ENCODE measurements at places on chromosomes 5 and 9.

- no peak for DNase-seq
Observed at GRCh38 chr5:93596676-93597490, 13.9 kb downstream of the NR2F1 start.

- DNase-seq = no peak
Observed at GRCh38 chr5:2317540-2317939, 433.9 kb downstream of the IRX2 start.

DNA sequence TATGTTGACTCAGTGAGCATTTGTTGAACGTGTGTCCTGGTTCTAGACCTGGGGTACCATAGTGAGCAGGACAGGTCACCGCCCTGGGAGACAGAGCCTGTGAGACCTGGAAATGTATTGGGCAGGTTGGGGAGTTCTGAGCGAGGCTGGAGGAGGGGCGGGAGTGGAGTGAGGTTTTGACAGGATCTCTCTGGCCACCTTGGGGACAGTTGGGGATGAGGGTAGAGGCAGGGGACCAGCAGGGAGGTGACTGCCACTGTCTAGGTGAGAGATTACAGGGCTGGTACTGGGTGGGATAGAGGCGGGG lies 7.4 kb downstream of the WNK2 start:
- DNase-seq = no peak

DNA sequence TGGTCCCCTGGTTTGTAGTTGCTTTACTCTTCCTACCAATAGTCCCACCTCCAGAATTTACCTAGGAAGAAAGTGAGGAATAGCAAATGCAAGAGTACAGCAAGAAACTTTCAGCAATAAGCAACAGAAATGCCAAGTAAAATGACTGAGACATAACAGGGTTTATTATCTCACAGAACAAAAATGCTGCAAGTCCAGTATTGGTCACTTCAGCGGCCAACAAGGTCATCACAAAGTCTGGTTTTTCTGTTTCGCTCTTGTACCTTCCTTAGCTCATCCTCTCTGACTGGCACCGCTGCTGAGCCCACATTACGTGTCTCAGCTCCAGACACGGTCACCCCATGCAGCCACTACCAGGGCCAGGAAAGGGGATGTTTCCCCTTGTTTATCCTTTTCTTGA lies 82.7 kb downstream of the RFK start:
- no peak for DNase-seq

DNA sequence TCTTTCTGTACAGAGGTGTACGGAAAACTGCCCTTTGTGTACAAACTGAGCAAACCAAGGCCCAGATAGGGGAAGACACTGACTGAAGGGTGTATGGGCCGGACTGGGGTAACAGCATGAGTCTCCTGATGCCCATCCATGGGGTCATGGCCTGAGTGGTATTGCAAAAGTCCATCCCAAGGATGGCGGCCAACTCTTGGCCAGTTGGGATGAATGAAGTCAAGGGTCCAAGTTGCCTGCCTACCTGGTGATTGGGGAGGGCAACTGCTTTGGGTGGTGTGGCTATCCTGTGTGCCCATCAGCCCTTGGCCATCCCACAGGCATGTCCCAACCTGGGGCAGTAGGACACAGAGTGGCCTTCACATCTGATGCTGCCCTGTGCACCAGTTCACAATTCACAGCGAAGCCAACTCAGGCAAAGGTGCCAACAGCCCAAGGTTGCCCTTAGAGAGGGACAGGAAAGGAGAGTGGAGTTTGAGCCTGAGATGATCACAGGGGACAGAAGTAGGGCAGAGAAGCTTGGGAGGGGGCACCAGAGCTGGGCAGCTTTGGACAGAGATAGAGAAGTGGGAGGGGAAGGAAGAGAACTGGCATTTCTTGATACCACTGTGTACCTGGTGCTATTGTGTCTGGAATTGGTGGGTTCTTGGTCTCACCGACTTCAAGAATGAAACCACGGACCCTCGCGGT lies 46.6 kb downstream of the COL15A1 start:
- DNase-seq = no peak

- DNase-seq = no peak
Observed at GRCh38 chr5:68251804-68252522, 36.4 kb downstream of the PIK3R1 start.

DNA sequence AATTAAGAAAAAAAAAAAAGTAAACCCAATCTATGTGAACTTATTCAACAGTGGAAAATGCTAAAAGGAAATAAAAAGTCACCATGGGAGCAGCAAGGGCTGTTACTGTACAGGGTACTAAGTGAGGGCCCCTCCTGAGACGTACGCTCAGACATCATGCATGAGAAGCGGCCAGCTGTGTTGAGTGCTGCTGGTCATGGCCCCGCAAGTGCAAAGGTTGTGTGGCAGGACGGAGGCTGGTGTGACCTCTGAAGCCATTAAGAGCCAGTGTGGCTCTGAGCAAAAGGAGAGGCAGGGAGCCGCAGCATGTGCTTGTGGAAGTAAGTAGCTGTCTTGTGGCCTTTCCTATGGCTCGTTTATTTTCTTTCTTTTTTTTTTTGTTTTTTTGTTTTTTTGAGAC lies 3.1 kb upstream of the ZNF79 start:
- no peak for DNase-seq

- peak; percentile 73 for DNase-seq
Observed at GRCh38 chr5:178104492-178104891, 8.8 kb upstream of the N4BP3 start.

GRCh38 chr5:179762079-179762780 lies 29.6 kb downstream of the MAML1 start:
- DNase-seq = peak; percentile 78

GRCh38 chr9:120137186-120137840 lies 442.7 kb downstream of the CDK5RAP2 start:
- no peak for DNase-seq

DNA sequence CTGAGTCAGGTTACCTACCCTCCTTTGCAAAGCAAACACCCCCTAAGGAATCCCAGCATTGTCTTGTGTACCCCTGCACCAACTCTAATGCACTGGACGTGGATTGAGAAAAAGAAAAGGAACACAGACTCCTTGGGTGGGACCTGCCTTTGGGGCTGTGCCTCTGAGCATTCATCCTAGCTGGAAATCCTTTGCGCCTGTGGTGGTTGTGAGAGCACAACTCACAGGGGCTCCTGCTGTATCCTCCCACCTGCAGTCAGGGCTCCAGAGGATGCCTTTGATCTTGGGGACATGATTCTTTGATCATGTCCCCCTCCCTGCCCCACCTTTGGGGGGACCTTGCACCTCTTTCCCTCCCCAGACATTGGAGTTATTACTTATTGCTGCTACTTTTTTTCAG lies 338.5 kb downstream of the GADD45G start:
- no peak for DNase-seq

DNA sequence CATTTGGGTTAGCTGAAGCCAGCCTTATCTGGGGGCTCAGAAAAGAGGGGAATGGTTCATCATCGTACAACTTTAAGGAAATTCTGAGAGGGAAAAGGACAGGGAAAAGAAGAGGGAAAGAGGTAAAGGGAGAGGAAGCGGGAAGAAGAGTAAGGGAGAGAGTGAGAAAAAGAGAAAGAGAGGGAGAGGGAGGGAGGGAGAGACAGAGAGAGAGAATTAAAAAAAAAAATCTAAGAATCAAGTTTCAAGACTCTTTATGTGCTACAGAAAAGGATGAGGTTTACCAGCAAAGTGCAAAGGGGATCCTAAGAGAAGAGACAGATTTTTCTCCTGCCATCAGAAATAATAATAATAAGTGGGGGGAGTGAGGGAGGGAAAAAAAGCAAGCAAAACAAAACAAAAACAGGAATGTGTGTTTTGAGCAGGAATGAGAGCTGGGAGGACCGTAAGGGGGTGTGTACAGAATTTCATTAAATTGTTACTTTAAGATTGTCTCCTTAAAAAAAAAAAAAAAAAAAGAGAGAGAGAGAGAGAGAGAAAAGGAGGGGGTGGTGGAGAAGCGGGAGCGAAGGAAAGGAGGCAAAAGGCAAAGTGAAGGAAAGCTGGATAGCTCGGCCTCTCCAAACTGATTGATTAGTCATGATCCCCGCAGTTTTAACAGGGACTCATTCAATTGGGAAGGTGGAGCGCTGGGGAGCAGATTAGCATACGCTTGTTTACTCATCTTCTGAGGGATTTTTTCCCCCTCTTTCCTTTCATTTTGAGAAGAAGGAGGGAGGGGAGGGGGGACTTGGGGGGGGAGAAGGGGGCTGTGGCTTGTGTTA lies 438 bp upstream of the PAPPA start:
- peak; percentile 32 for DNase-seq

DNA sequence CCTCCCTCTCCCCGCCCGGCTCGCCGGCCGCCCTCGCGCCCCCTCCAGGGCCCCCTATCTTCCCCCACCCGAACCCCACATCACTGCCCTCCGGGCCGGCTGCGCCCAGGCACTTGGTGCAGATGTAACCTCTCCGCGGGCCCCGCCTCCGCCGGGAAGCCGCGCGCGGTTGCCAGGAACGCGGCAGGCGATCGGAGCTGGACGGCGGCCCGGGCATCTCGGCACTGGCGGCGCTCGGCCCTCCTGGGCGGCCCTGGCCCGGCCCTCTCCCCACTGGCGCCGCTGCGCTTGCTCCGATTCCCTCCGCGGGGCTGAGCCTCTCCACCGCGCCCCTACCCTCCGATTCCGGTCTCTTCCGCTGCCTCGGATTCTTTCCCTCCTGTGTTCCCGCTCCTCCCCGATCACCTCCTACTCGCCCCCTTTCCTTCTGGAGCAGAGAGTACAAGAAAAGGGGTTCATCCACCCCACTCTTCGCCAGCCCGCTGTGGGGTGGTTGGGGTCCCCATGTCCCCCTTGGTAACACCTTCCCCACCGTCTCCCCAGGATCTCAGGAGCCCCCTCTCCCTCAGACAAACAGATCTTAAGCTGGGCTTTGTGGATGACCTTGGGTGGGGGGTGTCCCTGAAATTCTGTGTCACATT lies 70.6 kb downstream of the C9orf50 start:
- peak; percentile 75 for DNase-seq

- no peak for DNase-seq
Observed at GRCh38 chr5:93048858-93049257, 532.2 kb downstream of the NR2F1-AS1 start.

- no peak for DNase-seq
Observed at GRCh38 chr5:129406440-129406839, 53.7 kb upstream of the ADAMTS19 start.

DNA sequence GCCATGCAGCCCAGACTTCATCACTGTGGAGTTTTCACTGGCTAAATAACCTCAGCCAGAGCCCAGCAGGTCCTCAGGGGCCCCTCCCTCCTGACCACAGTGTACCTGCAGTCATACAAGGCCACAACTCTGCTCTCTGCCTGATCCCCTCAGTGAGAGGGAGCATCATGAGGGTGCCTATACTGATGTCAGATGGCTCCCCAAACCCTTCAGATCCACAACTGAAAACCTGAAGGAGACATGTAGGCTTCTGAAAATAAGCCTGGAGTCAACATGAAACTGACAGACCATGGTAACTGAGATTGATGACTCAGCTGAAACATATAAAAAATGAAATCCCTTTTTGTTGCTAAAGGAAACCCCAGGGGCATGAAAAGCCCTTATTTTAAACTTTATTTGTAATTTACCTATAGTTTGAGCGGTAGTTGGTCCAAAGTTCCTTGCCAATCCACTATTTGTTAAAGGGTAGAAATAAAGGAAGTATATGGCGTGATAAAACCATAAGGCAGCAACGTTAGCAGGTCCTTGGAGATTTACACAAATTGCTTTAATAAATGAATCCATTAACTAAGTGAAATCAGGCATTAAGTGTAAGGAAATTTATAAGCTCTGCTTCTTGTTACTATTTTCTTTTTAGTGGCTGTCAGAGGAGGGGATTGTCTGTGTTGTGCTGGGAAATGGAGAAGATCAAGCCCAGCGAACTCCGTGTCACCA lies 68.3 kb downstream of the FGF1 start:
- no peak for DNase-seq

DNA sequence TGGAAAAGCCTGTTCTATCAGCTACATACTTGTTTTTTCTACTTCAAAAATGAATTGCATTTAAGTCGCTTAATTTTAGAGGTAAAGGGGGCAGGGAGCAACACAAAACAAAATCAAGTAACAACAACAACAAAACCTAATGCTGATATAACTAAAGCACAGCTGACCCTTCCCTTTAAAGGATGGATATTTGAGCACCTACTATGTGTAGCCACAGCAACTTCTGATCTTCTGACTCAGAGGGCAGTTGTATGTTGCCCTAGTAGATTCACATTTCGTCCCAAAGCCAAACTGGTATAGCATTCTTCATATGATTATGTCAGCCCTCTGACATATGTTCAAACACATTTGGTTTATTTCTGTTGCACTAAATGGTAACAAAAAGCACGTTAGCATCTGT lies 6.8 kb downstream of the DAB2 start:
- no peak for DNase-seq

DNA sequence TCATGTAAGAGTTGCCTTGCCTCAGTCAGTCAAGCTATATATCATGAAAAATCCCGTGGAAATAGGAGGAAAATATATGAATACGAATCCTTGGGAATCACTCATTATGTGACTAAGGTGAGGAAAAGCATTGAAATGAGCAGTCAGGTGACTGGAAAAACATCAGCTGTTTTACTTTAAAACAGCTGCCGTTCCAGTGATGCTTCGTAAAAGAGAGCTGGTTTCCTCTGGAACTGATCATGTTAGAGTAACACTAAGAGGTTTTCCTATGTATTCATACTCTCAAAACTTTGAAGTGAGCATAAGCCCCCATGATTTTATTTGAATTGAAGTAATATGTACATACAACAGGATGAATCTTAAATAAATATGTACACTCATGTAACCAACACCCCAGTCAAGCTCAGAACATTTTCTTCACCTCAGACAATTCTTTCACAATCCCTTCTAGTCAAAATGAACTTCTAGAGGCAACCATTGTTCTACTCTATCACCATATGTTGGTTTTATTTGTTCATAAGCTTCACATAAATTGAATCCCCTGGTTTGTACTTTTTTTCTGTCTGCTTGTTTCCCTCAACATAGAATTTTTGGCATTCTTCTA lies 107.7 kb downstream of the SLC25A46 start:
- DNase-seq = no peak

- no peak for DNase-seq
Observed at GRCh38 chr5:114447084-114447773, 85.4 kb downstream of the KCNN2 start.

DNA sequence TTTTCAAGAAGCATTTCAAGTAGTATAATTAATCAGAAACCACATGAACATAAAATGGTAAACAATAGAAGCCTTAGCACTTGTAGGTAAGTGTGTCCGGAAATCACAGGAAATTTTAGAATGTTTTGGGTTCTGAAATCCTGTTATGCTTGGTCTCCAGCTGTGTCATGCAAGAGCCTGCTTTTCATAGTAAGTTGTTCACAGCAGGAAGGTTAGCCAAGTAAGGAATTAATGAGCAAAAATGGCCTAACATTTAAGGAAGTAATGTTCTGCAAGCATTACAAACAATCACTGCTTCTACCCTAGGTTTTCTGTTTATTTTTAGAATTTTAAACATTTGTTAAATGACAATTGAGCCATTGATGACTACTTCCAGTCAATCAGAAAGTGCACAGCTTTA lies 669.5 kb downstream of the SLCO4C1 start:
- DNase-seq = no peak
